ENCODE measurements at places on chromosomes 7 and 10.

- DNase-seq = no peak
Observed at GRCh38 chr7:867406-868188, 8.8 kb upstream of the GET4 start.

DNA sequence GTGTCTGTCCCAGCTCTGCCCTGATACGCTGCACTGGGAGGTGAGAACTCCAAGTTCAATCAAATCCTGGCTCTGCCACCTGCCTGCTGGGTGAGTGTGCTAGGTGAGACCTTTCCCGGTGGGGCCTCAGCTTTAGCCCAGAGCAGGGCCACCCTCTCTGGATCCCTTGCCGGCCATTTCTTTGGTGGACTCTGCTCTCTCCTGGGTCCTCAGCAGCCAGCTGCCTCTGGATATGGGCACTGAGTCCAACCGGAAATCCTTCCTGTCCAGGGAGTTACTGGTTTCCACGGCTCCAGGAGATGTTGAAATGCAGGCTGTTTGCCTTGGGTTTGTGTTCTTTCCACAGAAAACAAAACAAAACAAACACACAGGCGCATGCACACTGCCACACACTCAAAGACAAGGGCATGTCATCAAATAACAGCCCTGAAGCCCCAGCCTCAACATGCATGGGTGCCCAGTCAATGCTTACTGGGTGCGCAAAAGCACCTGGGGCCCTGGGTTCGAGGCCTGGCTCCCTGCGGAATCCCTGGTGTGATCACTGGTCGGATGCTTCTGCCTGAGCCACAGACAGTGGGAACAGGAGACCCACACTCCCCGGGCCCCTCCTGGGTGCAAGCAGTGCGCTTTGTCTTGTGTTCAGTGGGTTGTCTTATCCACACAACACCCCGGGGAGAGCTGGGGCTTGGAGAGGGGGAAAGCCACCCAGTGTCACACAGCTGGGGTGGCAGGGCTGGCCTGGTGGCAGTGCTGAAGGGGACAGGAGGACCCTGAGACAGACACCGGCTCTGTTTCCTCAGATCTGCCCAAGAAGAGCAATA is 33.1 kb downstream of the PPIF start:
- peak; percentile 31 for DNase-seq

DNA sequence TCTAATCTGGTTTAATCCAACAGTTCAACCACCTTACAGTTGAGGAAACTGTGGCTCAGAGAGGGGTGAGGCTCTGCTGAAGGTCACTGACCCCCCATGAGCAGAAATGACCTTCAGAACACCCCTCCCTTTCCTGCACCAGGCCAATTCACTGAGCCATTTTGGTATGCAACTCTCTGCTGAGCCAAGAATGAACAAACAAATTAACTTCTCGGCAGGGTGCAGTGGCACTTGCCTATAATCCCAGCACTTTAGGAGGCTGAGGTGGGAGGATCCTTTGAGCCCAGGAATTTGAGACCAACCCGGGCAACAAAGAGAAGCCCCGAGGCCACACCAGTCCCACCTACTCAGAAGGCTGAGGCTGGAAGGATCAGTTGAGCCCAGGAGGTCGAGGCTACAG is 29.8 kb downstream of the PDGFA start:
- DNase-seq = no peak

GRCh38 chr10:101939008-101939648 is 95.5 kb upstream of the KCNIP2 start:
- peak; percentile 2 for DNase-seq

- no peak for DNase-seq
Observed at GRCh38 chr7:104967088-104967487, 46.9 kb upstream of the KMT2E start.

Data from Caco-2 (cell line).